Muscle of arm (tissue), 14 donors: ENCODE measurements at places on chromosomes 6 and 20. TPM values are rescaled to one million over a fixed set of nuclear protein-coding genes. Genes with fewer than 3 reads are reported as not detected.

FHL5 gene
- polyA plus RNA-seq: 2.4 TPM

CRISP2 gene
- polyA plus RNA-seq: not detected

OARD1 gene
- polyA plus RNA-seq: 22.5 TPM

SLC22A2 gene
- polyA plus RNA-seq: 0.15 TPM

GRCh38 chr6:166462461-166463135 is 79.9 kb upstream of the MPC1 start:
- DNase-seq: no peak

DNA sequence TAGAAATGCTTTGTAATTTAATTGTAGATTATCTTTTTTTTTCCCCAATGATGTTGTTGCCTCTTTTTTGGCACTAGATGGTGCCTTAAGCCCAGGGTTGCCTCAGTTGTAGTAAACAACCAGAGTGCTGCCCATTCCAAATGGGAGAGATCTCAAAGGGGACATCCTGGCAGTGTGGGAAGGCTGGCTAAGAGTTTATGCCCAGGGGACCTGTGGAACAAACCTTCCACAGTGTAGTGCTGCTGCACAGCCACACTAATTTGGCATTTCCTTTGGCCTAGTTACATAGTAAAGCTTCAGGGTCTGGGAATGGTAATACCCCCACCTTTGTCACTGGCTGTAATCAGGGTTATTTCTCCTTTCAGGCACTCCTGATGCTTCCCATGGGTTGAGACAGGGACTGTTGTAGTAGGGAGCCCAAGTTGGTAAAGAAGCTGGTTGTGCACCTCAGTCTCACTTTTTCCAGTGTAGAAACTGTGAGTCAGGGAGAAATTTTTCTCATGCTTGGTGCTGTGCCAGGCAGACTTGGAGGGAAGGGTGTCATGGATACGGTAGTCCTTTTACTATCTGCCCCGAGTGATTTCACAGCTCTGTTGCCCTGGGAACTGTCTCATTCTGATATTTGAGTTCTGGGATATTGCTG is 177.8 kb upstream of the ECI2 start:
- no peak for DNase-seq

DNA sequence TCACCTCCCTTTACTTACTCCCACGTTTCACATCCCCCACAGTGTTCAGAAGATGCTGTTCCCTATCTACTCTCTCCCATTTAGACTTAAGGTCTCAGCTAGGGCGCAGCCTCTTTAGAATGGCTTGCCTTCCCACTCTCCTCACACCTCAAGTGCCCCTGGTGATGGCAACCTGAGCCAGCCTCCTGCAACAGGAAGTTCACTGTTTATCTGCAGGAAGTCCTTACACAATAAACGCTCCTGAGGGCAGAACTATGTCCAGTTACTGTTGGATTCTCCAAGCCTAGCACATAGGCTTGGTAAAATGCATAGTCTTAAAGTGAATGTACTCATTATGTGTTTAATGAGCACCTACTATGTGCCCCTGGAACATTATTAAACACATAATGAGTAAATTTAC is 21.9 kb upstream of the RAB22A start:
- DNase-seq: no peak

GRCh38 chr6:98812220-98812619 is 22.2 kb upstream of the POU3F2 start:
- no peak for DNase-seq

GRCh38 chr6:958488-958887 is 265.5 kb upstream of the EXOC2 start:
- no peak for DNase-seq

DNA sequence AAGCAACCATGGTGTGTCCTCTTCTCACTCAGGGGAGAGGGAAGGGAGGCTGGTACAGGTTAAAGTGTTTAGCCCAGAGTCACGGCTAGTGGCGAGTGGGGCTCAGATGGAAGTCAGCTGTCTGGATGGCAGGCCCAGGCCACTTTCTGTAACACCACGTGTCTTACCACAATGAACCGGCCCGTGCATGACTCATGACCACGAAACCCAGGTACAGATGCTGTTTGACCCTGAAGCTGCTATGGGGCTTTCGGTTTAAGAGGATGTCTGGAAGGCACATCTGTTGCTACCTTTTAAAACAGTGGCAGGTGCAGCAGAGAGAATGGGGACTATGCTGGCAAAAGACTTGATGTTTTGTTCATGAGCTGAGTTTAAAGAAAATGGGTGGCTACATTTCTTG is 36.5 kb upstream of the MPC1 start:
- DNase-seq: no peak

GRCh38 chr6:5840734-5841390 is 165.9 kb downstream of the NRN1 start:
- no peak for DNase-seq

DNA sequence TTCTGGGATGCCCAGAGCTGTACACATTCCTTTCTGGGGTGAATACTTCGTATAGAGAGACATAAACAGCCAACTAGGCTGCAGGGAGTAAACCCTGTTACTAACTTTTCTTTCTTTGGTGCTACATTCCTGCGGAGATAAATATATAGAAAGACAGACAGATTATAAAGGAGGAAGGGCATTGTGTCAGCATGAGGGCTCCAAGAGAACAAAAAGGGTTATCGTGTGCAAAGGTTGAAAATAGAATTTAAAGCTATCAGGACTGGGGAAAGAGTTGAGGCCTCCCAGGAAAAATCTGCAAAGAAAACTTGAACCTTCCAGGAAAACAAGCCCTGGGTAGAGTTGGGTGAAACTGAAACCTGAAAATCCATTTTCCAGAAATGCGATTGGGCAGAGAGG is 68.0 kb downstream of the TMEM170B start:
- no peak for DNase-seq

DNA sequence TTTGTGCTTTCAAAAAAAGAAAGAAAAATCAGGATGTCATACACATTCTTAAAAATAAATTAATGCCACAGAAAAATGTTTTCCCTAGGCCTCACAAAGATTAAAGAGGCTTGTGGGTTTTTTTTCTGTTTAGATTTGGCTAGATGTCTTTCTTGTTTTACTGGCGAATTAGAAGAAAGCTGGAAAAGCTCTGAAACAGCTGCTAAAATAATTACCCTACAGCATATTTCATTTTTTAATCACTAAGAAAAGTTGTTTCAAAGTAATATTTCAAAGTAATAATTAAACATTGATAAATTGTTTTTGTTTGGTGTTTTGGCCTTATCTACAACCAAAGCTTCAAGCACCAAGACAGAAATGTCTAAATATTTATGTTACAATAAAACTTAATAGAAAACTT is 3.7 kb upstream of the ENPP1 start:
- DNase-seq: no peak
